ENCODE measurements at places on chromosomes 2 and 18.

DNA sequence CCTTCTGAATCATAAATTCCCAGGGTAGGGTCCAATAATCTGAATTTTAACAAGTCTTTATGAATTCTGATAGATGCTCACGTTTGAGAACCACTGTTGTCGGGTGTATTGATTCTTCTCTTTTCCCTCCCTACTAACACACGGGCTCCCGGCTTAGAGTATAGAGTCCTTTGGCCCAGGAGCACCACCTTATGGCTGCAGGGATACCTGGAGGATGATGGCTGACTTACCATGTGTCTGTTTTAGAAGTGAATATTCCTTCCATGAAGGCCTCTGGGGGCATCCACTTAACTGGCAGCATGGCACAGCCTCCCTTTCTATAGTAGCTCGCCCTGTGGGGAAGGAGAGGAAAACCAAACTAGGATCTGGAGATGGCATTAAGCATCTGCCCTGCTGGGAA, 91.7 kb downstream of the CLIP4 start:
- no peak for DNase-seq

DNA sequence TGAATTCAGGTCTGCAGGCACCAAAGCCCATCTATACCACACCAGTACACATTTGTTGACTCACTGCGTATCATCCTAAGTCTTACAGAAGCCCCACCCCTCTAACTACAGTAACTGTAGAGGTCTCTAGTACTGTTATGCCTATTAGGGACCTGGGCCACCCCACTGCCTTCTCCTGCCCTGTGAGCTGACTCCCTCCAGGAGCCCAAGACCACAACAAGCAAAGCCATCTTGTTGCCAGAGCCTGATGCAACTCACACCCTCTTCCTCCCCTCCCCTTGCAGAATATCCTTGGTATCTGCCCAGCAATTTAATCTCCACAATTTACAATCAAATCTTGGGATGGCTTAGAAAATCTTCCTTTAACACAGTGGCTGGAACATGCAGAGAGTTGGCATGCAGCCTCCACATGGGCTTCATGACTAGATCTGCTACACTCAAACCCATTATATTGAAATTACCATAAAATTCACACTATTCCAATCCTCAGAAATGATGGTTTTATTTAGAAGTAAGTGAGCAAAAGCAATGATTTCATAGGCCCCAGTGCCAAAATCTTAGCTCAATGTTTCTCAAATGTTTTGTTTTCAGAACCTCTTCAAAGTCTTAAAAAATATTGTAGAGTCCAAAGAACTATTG, 17.7 kb upstream of the CYP1B1 start:
- no peak for DNase-seq

GRCh38 chr18:69216321-69216720, 184.4 kb upstream of the DOK6 start:
- DNase-seq, result no peak

DNA sequence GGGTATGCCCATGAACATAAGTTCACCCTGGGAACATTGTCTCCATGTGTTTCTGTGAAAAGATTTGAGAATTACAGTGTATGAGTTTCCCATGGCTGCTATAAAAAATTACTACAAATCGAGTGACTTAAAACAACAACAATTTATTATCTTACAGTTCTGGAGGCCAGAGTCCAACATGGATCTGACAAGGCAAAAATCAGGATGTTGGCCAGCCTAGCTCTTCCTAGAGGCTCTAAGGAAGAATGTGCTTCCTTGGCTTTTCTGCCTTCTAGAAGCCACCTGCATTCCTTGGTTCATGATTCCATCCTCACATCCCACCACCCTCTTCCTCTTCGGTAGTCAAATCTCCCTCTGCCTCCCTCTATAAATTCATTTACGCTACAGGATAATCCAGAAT, 38.6 kb downstream of the FAM124B start:
- DNase-seq, result no peak

DNA sequence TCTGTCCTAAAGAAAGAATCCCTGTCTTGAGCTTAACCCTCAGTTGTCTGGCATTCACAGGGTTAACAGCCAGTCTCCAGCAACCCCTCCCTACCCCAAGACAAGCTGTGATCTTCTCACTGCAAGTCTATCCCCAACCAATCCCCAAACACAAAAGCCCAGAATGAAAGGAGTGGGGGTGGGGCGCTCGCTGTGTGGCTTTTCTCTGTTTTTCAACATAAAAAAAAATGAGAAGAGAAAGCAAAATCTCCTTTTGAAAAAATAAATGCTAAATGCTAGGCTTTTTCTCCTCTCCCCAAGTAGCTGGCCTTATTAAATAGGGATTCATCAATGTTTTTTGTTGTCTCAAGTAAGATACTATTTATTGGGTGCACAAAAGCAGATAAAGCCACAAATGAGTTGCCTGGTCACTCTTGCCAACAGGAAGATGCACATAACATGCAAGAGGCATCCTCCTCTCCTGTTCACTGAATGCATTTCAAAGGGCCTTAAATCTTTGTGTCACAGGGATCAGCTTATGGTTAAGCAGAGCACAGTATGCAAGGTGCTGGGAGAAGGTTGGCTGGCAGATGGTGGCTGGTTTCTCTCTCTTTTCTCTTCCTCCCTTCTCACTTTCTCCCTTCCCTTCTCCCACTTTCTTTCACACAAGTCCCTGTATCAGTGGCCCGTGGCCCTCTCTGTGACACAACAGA, 225.6 kb downstream of the CMPK2 start:
- DNase-seq, result no peak

DNA sequence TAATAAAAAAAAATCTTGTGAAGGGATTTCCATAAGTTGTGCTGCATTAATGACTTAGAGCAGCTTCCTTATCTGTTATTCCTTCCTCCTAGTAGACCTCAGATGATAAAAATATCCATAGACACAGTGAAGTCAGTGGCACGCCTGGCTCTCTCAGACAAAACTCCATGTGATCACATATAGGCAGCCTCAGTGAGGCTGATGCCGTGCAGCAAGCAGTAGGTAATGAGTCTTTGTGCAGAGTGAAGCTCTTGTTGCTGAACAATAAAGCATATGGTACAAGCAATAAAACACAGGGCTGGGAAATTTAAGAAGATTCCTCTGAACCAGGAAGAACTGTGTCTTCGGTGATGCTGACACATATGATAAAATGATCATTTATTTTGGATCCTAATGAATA, 102.7 kb downstream of the CSRNP3 start:
- no peak for DNase-seq

GRCh38 chr2:241541564-241542277, 16.8 kb upstream of the BOK start:
- DNase-seq, result no peak

- no peak for DNase-seq
Observed at GRCh38 chr2:6955511-6956136, 38.4 kb downstream of the RNF144A start.

DNA sequence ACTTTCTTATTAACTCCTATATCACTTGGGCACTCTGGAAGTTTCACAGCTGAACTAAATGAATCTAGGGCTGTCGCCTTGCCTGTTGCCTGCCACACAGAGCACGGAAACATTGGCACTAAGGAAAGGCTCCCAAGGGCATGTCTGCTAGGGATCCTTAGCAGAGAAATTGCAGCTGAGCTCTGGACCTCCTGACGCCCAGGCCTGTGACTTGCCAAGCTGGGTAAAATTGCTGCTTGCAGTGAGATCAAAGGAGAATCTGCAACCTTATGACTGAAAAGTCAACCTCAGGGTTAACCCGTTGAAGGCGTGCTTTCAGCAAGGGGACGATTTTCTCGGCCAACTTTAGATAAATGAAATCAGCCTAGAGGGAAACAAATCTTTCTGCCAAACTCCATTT, 189.8 kb downstream of the NCK2 start:
- DNase-seq, result peak; percentile 15

DNA sequence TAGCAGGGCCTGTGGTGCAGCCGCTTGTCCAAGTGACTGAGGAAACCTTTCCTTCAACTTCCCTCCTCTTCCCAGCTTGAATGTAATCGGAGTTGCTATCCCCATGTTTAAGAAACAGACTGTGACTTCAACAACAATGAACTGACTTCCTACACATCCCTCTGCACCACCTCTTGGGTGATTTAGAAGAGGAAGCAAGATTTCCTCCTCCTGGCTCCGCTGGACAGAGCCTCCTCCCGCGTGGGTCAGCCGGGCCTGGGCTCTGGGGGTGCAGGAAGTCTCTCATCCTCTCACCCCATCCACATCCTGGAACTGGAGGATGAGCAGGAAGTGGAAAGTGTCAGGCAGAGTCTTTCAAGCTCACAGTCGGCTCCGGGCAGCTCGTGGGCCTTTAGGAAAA, 84.3 kb downstream of the GATA6 start:
- DNase-seq, result no peak

DNA sequence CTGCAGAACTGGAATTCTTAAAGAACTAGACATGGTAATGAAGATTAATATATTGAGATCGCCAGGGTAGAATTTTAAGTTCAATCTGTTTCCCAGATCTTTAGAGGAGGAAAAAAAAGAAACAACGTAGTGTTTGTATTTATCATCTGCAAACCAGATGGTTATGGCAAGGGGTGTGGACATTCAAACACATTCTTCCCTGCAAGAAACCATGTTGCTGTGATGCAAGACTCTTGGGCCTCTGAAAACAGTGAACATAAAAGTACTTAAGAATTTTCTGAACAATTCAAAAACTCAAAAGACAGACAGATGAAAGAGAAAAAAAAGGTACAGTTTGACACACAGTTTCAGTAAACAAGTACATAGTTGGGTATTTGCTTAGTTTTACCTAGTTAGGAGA, 35.6 kb downstream of the COL5A2 start:
- DNase-seq, result no peak

GRCh38 chr2:9205963-9206948, at the start of gene ASAP2:
Gene ASAP2 (plus strand): TSS chr2:9206812. CDS start chr2:9207105, 293 bp downstream.
- DNase-seq, result no peak

GRCh38 chr2:217954051-217954450, 48.7 kb downstream of the TNS1 start:
- DNase-seq, result no peak

DNA sequence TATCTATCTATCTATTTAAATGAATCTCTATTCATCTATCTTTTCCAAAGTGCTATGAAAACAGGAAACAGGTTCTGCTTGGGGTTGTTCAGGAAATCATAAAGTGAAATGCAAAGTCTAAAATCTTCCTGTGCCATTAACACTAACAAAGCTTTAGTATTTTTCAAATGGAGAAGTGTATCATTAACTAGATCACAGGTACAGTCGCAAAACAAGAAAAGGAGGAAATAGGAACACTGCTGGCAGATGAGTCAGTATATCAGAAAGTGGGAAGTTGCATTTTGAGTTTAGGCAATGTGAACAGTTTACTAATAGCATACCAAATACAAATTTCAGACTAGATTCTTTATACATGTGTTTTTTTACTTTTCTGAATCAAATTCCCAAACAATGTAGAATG, 888.5 kb upstream of the FSHR start:
- DNase-seq, result no peak

DNA sequence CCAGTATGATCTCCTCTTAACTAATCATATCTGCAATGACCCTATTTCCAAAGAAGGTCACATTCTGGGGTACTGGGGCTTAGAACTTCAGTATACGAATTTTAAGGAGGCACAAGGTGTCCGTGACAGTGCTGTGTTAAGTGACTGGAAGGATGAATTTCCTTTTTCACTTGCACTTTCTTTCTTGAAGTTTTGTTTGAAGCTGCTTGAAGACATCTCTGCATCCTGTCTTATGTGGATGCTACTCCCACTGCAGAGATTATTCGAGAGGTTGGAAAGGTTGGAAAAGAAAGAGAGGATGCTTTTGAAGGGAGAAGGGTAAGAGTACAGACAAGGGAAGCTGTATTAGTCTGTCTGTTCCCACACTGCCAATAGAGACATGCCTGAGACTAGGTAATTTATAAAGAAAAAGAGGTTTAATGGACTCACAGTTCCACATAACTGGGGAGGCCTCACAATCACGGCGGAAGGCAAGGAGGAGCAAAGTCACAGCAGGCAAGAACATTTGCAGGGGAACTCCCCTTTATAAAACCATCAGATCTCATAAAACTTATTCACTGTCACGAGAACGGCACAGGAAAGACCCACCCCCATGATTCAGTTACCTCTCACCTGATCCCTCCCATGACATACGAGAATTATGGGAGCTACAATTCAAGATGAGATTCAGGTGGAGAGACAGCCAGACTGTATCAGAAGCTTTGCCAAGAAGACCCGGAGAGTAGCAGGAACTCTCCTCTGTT, 3.6 kb upstream of the RNF144A start:
- peak; percentile 43 for DNase-seq

DNA sequence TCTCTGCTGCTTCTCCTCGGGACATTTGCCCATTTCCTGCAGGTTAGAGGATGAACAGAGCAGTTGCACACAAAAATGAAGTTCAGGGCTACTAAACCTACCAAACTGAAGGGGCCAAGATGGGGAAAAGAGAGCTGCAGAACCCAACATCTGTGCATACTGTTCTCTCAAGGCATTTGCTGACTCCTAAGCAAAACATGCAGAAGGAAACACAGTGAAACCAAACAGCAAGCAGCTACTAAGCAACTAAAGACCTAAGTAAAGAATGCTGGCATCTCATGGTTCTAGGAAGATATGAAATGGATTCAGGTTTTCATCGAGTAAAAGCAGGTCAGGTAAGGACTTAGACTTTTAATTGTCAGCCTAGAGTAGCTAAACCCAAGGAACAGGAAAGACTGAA, 111.9 kb upstream of the SYT4 start:
- DNase-seq, result no peak

DNA sequence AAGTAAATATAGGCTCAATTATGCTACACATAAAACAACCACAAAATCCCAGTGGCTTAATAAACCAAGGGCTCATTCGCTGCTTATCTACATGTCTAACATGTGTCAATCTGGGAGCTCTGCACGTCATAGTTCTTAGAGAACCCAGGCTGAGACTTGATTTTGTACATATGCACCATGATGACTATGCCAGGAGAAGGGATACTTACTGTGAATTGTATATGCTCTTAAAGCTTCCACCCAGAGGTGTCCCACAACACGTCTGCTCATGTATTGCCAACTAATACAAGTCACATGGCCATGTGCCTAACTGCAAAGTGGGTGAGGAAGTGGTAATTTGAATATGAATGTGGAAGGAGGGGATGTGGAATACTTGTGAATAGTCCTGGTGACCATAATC, 262.1 kb downstream of the CPS1 start:
- DNase-seq, result no peak

DNA sequence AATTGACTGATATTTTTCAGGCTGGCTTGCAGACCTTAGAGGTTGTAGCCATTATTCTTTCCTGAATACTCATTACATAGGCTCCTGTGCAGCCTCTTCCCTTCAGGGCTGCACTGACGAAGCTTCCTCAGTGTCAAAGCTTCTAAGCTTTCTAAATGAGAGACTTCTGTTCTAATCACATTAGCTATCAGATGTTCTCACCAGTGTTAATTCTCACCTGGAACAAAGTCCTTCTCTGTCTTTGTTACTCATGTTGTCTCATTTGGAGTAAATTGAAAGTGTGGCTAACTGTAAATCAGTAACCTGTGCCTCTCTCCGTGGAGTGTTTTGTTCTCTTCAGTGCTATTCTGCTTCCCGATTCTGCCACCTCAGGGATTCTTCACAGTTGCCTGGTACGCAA, 76.9 kb downstream of the MC4R start:
- DNase-seq, result no peak

DNA sequence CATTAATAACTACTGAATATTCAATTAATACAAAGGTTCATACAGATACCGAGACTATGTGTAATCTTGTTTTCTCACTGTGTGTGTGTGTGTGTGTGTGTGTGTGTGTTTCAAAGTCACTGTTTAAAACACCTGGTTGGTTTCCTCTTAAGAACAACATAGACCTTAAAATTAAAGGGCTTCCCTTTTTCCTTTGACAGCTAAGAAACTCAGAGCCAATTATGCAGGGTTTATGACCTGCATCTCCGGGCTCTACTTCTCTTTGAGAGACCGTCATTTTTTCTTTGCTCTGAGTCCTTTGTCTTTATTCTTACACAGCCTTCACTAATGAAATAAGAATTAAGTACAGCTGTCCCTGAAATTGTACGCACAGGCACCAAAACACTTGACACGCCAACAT, 145.6 kb downstream of the HDAC4 start:
- DNase-seq, result no peak
